GF-D8 (cell line): ENCODE measurements at places on chromosomes 7 and 10.

DNA sequence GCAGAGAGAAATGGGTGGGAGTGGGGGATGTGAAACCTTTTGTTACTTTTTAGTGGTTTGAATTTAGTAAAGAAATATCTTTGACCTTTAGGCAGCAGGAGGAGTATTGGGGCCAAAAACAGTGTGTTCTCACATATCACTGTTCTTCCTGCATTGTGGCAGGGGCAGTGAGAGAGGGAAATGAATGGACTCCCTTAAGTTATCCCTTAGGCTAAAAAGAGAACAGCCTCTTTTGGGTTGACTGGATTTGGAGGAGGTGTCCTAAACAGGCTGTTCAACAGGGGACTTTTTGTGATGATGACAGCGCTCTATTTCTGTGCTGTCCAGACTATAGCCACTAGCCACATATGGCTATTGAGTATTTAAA is 22.3 kb downstream of the ZNF775 start:
- DNase-seq = no peak

DNA sequence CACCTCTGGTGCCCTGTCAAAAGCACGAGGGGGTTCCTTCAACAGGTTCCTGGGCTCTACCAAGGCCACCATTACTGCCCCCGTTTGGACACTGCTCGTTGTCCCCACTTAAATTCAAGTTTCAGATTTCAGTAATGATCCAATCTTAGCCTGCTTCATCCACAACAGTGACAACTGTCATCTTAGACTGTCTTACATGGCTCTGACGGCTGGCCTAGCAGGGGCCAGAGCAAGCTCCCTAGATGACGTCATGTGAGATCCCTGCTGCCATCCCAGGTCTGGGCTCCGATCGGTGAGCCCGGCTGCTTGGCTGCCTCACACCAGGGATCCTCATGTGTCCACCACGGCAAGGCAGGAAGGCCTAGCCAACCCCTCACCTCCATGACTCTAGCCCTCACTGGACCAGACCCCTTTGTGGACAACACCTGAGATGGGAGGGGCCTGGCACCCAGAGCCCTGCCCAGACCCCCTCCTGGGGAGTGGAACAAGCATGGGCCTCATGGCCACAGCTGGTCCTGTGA is 82.5 kb downstream of the FAM53B start:
- no peak for DNase-seq

DNA sequence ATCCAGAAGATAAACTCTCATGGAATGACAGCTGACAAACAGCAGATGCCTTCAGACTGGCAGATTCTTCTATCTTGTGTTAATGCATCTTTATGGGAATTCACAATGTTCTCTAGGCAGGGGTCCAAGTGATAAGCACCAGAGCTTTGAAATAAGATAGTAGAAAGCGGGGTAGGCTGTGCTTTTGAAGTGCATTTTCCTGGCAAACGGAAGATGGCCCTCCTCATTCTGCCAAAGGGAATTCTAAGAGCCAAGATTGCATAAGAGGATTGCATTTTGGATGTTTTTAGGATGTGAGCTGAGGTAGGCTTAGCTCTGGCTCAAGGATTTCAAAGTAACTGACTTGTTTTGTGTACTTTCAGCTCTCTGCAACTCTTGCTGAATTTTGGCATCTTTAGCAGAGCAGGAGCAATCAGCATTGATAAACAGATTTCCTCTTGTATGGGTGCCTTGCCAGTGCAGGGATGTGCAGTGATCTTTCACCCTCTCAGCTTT is 298.5 kb upstream of the KLF6 start:
- DNase-seq = no peak

GRCh38 chr10:72069751-72070526 is 18.4 kb downstream of the SPOCK2 start:
- DNase-seq = no peak
